ENCODE measurements at places on chromosomes 2 and 18.

GRCh38 chr2:26646986-26647672 is 6.0 kb upstream of the CIB4 start:
- DNase-seq, result no peak

- DNase-seq, result no peak
Measured at GRCh38 chr2:239642406-239643004, 241.7 kb upstream of the HDAC4 start.

- DNase-seq, result no peak
Measured at GRCh38 chr2:81650048-81650971, 1345.8 kb upstream of the LRRTM1 start.

- no peak for DNase-seq
Measured at GRCh38 chr2:64406407-64406774, 47.6 kb upstream of the LGALSL start.

DNA sequence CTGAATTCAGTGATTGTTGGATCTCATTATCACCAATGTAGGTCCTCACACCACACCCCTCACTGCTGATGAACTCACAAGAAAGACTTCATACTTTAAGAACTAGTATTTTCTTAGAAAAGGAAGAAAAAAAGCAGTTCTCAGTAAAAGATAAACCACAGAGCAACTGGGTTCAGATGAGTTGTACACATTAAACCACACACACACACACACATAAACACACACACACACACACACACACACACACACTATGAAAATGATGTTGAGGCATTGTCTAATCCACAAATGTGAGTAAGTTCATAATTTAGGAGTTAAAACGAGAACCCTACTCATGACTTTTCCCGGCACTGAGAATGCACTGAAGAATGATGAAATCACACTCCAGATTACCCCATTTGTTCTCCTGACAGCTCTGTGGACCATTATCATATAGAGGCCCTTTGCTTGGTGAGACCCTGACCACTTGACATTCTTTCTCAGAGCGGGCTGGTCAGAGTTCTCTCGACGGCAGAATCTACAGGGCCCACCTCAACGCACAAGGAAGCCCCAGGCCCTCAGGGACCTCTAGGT is 106.2 kb downstream of the BCL2 start:
- no peak for DNase-seq

- DNase-seq, result no peak
Measured at GRCh38 chr2:144198116-144198515, 321.8 kb downstream of the ZEB2 start.

DNA sequence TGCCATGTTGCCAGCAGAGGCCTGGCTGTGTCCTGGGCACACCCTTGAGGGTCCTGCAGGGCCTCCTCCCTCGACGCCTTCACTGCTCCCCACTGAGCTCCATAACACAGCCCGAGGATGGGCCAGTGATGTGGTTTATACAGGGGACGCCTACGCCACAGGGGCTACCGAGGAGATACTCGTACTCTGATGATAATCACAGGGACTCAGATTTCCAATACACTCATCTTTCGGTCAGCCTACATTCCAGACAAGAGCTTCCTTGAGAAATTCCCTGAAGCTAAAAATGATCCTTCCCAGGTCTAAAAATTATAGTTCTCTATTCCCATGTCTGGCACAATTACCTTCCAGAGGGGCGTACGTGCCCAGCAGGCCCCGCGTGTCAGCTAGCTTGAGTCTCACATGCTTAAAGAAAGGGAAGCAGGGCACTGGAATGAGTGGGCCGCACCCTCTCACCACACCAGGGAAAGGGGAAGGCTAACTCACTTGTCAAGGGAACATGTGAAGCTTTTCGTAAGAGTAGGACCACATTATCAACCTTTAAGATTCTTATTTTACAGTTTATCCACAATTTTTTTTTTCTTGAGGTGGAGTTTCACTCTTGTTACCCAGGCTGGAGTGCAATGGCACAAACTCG is 159.5 kb upstream of the NDUFV2 start:
- no peak for DNase-seq

DNA sequence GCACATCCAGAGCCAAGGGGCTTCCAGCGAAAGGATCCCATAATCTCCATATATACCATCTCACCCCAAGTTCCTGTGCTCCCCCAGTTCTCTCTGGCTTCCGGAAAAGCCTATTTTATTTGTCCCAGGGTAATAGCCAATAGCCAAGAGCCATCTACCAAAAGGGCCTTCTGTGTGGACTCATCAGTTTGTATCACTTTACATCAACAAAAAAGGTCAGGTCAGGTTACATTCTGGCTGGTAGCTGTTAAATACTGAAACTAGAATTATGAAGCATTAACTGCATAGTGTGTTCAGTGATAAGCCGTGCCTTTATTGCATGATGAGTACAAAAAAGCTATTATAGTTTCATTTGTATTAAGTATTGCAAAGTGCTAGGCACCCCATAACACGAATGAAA is 223.7 kb downstream of the IRS1 start:
- no peak for DNase-seq

GRCh38 chr2:111072220-111072871 is 48.4 kb upstream of the BCL2L11 start:
- DNase-seq, result no peak

DNA sequence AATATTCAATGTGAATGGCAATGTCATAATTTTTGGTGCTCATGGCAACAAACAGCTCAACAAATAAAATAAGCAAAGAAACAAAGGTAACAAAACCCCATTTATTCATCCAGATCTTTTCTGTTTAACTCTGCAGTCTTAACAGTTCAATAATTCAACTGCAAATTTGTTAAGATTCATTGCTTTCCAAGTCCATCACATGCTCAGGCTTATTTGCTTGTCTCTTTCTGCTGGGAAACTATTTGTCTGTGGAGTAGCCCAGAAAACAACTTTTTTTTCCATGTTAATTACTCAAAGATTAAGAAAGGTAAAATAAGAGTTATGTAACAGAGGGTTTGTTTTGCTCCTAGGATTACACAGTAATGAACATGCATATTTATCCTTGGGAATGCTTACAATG is 92.6 kb upstream of the PNPT1 start:
- DNase-seq, result no peak

GRCh38 chr2:66686755-66687154 is 251.8 kb downstream of the MEIS1 start:
- no peak for DNase-seq

DNA sequence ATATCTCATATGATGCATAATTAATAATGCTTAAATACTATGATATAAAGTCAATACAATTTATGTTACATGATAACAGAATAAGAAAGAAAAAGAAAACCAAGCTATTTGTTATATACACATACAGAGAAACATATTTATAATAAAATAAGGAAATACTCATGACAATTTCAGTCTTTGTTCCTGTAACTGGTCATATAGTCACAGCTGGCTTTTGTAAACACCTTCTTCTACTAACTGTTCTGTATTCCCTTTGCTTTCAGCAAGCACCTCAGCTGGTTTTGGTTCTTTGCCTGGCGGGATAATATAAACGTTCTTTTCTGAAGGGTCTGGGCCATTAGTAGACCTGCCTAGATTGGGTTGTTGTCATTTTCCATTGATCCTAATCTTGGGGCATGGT is 158.5 kb downstream of the COPS8 start:
- no peak for DNase-seq

- no peak for DNase-seq
Measured at GRCh38 chr2:128735296-128735960, 416.8 kb upstream of the HS6ST1 start.

- DNase-seq, result no peak
Measured at GRCh38 chr2:15673919-15674636, 82.4 kb downstream of the DDX1 start.

DNA sequence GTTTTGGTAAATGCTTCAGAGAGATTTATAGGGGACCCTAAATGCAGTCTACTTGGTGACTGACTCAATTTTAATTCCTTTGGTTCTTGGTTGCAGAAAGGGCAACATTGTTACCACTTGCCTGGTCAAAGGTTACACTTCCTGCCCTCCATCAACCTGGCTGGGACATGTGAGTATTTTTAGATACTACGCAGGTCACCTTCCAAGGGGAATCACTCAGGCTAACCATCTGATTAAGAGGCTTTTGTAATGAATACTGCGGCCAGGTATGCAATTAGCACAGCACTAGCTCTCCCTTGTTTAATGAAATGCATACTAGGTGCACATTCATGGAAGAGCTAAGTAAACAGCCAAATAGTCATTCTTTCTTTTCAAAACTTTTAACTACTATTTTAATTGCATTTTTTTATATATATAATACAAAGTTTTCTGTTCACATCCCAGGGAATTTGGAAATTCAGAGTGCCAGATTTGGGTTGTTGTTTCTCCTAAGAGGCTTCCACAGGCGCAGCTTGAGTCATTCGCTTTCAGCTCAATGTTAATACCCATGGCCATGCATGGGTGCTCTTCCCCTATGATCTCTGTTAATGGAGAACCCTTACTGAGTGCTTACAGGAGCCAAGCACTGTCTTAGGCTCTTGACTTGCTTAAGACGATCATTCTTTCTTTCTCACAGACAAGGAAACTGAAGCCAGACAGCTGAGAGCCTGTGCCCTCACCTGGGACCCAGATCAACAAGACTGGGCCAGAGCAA is 152.2 kb downstream of the MTX2 start:
- no peak for DNase-seq
